NCI-H1436 treated with DMSO at 0.1 percent for 48 hours (cell line): ENCODE measurements at places on chromosomes 4 and X.

DNA sequence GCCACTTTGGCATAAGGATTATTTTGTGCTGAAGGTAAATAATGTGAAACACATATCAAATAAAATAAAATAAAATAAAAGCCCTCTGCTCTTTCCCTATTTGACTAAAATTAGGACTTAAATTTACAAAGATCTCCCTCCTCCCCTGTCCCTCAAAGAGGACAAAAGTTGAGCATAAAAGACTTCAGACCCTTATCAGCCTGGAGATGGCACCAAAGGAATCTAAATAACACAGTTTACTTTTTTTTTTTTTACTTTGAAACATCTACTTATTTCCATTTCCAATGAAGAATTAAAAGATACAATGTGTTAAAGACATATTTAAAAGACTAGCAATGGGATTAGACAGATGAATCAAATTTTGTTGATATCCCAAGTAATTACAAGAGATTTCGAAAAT lies 89.7 kb downstream of the EPHA5 start:
- no peak for DNase-seq

DNA sequence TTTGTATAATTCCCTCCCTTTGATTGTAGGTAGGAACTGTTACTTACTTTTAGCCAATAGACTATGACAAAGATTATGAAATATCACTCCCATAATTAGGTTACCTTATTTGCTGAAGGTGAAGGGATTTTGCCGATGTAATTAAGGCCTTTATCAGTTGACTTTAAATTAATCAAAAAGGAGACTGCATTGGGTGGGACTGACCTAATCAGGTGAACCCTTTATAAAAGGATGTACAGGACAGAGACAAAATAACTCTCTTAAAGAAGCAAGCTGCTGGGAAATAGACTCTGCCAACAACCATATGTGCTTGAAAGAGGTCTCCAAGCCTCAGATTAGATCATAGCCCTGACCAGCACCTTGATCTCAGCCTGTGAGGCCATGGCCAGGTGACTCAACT lies 167.6 kb downstream of the SOX3 start:
- DNase-seq, result no peak

DNA sequence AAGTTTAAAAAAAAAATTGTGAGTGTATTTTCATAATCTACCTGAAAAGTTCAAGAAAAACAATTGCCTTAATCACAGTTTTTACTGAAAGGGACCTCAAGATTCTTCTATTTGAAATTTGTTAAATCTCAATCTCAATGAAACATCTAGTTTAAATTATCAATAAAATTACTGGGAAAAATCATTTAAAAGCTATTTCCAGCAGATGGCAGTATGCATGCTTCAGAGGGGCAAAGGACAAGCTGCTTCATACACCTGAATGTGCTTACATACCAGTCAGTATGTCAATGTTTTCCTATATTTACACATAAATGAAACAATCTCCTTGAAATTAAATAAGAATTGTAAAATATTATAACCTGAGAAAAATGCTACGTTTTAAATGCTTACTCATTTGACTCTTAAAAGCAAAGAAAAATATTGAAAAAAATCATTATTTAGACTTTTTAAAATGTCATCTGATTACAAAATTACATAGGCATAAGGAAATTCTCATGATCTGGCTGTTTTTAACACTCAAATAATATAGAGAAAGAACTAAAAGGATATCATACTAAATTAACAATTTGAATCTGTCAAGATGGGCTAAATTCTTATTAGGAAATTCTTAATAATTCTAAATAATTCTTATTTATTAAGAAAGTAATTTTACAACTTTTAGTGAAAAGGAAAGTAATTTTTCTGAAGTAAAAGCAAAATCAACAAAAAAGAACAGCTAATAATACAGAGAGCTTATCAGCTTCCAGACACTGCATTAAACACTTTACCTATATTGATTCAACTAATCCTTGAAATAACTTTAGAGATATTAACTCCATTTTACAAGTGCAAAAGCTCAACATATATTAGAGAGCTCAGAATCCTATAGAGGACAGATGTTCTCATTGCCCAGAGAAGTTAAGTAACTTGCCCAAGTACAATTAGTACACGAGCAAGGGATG lies 242.1 kb downstream of the ADAMTS3 start:
- no peak for DNase-seq

- DNase-seq, result no peak
These were observed 204.2 kb downstream of the GPC3 start for GRCh38 chrX:133781174-133781573.

DNA sequence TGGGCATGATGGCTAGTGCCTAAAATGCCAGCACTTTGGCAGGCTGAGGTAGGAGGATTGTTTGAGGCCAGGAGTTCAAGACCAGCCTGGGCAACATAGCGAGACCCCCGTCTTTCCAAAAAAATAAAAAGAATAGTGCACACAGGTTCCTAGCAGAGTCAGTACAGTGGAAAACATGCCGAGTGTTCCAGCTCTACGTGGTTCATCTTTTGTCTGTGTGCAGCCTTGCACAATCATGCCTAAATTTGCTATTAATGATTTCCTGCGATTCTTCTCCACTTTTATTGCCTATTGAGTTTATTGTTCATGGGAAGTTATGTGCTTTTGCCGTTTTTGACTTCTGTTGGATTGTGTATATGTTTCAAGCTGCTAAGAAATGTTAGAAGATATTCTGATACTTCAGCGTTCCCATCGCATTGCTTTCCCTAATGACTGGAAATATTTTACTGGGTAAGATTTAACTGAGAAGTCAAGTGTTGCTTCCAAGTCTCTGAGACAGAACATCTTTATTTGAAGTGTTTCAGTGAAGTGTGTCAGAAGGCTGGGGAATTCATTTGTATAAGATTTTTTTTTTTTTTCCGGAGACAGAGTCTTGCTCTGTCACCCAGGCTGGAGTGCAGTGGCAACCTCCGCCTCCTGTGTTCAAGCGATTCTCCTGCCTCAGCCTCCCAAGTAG lies 11.3 kb downstream of the DOCK11 start:
- no peak for DNase-seq

DNA sequence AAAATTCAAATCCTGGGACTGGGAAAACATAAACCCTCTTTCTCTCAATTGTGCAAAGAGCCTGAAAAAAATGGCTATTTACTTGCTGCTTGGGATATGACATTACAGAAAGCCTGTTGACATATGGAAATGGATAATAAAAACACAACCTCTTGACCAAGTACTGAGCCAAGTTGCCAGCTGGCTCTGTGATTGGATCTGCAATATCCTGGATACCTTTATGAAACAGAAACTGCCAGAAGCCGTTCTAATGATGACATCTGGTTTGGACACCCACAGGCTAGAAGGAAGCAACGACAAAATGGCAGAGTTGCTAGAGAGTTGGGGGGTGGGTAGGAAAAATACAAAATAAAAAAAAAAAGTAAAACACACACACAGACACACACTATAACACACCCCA lies 481.4 kb downstream of the FAT4 start:
- DNase-seq, result no peak

- no peak for DNase-seq
These were observed 125.5 kb downstream of the SPRY1 start for GRCh38 chr4:123522081-123522480.

DNA sequence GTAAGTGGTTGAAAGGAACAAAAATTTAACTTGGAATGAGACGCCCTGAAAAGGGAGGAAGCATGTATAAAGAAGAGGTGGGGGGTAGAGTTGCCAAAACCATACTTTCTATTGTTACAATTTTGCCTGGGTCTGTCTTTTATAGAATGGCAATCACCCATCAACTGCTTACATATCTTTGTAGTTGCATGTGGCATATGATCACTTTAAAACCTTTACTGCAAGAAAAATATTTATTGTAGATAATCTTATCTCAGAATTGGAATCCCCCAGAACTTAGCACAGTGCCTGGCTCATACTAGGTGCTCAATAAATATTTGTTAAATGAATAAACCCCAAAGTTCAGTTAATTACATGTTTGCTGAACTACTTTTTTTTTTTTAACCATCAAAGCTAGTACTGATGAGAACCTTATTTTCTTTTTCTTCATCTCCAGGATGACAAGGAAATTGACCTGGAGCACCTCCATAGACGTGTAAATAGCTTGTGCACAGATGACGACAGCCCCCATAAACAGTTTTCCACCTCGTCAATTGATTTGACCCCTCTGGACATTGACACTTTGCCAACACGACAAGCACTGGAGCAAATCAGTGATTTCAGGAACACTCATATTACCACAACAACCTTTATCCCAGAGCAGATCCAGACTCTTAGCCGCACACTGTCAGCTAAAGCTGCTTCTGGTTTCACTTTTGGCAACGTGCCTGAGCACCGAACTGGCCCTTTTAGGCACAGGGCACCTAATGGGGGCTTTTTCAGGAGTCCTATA lies 56.7 kb upstream of the ATOH1 start:
- DNase-seq, result no peak

GRCh38 chrX:38770152-38770551 lies 31.1 kb upstream of the MID1IP1 start:
- no peak for DNase-seq

- no peak for DNase-seq
These were observed 39.5 kb downstream of the WDR1 start for GRCh38 chr4:10077076-10077475.

- no peak for DNase-seq
These were observed 24.2 kb upstream of the GDPD2 start for GRCh38 chrX:70398899-70399298.

- peak; percentile 88 for DNase-seq
These were observed 937.1 kb downstream of the CCSER1 start for GRCh38 chr4:91064157-91064853.

DNA sequence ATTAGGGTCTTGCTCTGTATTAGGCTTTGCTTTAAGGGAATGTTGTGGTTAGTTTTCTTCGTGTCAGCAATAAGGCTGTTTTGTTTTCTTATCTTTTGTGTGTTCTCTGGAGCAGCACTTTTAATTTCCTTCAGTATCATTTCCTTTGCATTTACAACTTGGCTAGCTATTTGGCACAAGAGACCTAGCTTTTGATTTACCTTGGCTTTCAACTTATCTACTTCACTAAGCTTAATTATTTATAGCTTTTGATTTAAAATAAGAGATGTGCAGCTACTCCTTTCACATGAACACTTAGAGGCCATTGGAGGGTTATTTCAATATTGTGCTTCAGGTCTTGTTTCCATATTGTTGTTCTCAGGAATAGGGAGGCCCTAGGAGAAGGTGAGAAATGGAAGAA lies 68.2 kb downstream of the FAT4 start:
- no peak for DNase-seq

GRCh38 chrX:100424012-100424411 lies 13.9 kb upstream of the PCDH19 start:
- no peak for DNase-seq
